ENCODE measurements at places on chromosomes 11 and 22.

DNA sequence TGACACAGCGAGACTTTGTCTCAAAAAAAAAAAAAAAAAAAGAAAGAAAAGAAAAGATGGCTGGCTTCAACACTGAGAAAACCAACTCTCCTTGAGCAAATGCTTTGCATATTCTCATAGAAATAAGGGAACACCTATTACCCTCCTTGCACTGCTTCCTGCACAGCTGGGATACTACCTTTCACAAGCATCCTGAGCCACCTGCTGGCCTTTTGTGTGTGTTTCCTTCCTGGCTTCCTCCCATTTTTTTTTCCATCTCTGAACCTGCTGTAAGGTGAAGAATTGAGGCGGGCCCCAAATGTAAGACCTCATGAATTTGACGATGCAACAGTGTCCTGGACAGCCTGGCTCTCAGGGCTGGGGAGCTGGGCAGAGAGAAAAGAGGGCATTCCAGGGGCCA is 1.9 kb upstream of the RFPL3 start:
- no peak for DNase-seq

DNA sequence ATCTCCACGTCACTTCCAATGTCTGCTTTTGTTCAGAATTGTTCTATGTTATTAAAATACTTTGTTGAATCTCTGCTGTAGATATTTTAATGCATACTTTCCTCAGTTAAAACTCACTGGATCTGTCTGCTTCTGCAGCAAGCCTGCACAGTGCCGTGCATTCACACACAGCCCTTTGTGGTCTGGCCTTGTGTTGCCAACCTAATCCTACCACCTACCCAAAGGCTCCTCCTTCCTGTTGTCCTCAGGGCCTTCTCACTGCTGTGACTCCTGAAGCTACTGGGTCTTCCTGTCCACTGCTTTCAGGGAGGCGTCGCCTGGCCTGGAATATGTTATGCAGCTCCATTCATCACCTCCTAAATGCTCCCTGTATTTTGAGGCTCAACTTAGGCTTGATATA is 67.0 kb downstream of the PPP6R3 start:
- DNase-seq, result no peak

DNA sequence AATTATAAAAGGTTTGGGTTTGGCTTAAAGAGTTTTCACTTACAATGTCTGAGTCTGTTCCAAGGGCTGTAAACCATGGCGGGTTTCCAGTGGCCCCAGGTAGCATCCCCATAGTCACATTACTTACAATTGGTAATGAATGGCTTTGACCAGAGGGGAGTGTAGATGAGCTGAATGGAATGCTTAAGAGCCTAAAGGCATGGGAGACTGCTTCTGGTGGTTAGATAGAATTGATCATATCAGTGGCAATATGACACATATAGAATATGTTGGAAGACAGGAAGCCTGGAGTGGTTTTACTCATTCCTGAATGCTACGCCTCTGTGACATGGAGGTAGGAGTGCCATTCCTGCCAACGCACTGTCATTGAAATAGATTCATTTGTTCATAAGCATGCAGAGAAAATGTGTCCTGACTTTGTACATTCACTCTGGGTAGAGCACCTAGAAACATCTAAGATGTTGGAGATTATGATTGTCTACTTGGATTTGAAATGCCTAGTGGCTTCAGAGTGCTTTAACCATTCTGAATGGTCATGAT is 183.3 kb downstream of the BLID start:
- DNase-seq, result no peak

- no peak for DNase-seq
These were observed 162.6 kb upstream of the CCDC179 start for GRCh38 chr11:23022854-23023253.

- no peak for DNase-seq
These were observed 36.0 kb upstream of the OAF start for GRCh38 chr11:120174866-120175265.

DNA sequence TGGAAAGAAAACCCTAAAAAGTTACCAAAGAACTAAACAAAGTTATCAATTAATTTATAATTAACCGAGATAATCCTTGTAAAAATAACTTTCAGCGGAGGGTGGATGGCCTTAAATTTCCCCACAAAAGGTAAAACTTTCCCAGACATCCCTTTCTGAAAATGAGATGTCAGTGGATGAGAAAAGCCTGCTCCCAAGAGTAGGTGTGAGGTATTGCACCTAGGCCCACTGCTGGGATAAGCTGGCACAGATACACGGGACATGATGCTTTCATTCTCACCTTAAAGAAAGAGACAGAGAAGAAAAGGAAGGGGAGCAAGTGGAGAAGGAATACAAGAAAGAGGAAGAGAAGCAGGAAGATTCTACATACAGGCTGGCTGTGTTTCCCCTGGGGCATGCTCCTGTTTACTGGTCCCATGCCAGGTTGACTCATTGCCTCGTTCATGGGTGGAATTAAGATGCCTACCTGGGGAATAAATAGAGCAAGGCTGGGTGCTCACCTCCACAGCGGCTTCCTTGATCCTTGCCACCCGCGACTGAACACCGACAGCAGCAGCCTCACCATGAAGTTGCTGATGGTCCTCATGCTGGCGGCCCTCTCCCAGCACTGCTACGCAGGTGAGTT is at the start of gene SCGB2A2:
SCGB2A2 (plus strand) TSS at position 505 of the 625 bp plus-strand sequence; CDS start at position 564, 59 bp downstream.
- DNase-seq, result no peak

Data from IMR-90 (cell line).